ENCODE measurements at places on chromosomes 2 and 18.
A peak's percentile ranks its signal among the peaks of the same experiment; 100 is the strongest.

- DNase-seq, result no peak
Observed at GRCh38 chr18:52869942-52870907, 530.2 kb downstream of the DCC start.

- DNase-seq, result peak; percentile 48
Observed at GRCh38 chr2:176653479-176654443, 384.5 kb downstream of the MTX2 start.

- DNase-seq, result no peak
Observed at GRCh38 chr2:62727259-62727867, 21.9 kb downstream of the EHBP1 start.

GRCh38 chr2:231057590-231057989, 923 bp downstream of the PSMD1 start:
- DNase-seq, result no peak

GRCh38 chr2:63055226-63056106, 4.8 kb downstream of the OTX1 start:
- no peak for DNase-seq

- no peak for DNase-seq
Observed at GRCh38 chr2:145416640-145417039, 896.7 kb upstream of the ZEB2 start.

GRCh38 chr18:3250237-3251107, 2.9 kb downstream of the MYL12A start:
- DNase-seq, result no peak

- DNase-seq, result peak; percentile 83
Observed at GRCh38 chr2:222982010-222982908, 69.7 kb upstream of the KCNE4 start.

DNA sequence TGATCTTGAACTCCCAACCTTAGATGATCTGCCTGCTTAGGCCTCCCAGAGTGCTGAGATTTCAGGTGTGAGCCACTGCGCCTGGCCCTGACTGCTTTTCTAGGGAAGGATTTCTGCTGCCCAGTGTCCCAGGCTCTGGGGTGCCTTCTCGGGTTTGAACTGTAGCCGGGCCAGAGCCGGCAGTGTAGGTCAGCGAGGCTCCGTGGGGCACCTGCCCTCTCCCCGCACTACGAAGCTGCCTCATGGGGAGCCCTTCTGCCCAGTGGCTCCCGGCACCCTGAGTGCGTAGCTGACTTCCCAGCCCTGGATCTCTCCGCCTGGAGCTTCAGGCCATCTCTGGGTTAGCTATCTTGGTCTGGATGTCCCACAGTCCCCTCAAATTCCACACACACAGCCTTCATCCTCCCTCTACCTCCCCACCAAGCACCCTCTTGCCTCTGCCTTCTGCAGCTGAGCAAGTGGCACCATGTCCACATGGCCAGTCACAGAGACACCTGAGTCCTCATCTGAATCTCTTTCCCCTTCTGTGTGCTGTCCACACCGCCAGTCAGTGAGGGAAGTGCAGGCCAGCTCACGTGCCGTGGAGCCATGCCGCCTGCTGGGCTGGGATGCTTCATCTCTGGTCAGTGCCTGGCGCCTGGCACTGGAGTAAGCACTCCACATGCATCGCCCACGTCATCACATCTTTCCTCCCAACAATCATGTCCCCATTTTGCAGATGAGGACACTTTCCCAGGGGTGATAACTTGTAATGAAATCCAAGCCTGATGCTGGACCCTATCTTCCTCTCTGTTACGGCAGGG, 69.2 kb downstream of the EDAR start:
- DNase-seq, result no peak

- DNase-seq, result no peak
Observed at GRCh38 chr2:9820020-9820973, 23.0 kb upstream of the TAF1B start.

- DNase-seq, result no peak
Observed at GRCh38 chr2:111617299-111618225, 266.4 kb downstream of the ANAPC1 start.

- DNase-seq, result no peak
Observed at GRCh38 chr18:45169610-45170009, 445.7 kb upstream of the SLC14A2 start.

DNA sequence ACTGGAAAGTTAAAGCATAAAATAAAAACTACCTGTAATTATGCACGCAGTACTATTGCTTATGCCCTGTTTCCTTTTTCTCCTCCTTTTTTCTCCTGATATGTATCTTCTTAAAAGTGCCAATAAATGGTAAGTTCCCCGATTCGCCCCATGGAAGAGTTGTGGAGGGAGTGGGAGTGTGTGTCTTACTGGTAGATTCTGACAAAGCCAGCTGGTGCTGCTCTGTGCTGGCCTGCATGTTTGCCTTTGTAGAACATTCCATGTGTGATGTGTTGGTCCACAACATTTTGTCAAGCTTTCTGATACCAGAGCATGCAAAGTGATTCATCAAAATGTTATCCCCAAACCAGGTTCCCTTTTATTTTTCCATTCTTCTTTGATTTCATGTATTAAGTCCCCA, 356.9 kb upstream of the RAB12 start:
- no peak for DNase-seq

GRCh38 chr18:44473394-44474066, 207.2 kb upstream of the SETBP1 start:
- DNase-seq, result no peak

GRCh38 chr2:9703085-9703678, 72.4 kb upstream of the YWHAQ start:
- DNase-seq, result peak; percentile 62

- no peak for DNase-seq
Observed at GRCh38 chr18:62723666-62724281, 8.4 kb downstream of the PHLPP1 start.

GRCh38 chr18:25831301-25831701, 259.1 kb downstream of the SS18 start:
- DNase-seq, result no peak

DNA sequence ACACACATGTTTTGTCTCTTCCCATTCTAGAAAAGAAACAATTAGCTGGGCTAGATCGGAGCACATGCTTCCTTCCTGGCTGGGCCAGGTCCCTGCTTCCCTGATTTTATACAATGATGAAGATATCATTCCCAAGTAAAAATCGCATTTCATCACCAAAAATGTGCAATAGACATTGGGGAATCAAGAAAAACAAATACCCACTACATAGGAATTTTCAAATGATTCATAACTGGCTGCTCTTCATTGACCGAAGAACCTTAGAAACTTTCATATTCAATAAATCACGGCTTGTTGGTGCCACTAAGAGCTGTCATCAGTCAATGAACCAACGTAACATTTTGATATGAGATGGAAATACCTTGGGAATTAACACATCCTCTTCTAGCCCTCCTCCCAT, 373.6 kb upstream of the TRIB2 start:
- DNase-seq, result no peak

DNA sequence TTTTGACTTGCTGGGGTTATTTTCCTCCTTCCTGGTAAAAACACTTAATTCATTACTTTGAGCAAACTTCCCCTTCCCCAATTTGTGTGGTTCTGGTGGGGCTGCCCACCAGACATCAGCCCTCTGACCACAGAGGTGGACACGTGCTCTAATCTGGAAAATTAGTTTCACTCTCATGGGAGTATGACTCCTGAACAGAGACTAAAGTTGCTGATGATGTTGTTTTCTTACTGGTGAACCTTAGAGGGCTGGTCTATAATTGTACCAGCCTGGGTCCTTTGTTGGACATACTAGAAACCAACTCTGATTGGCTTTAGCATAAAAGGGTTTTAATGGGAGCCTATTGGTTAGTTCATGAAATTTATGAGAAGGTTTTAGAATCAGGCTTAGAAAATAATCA, 54.1 kb upstream of the ACYP2 start:
- no peak for DNase-seq

GRCh38 chr2:60413814-60414168, 139.7 kb downstream of the BCL11A start:
- no peak for DNase-seq

- peak; percentile 34 for DNase-seq
Observed at GRCh38 chr18:45386041-45386655, 229.1 kb upstream of the SLC14A2 start.

DNA sequence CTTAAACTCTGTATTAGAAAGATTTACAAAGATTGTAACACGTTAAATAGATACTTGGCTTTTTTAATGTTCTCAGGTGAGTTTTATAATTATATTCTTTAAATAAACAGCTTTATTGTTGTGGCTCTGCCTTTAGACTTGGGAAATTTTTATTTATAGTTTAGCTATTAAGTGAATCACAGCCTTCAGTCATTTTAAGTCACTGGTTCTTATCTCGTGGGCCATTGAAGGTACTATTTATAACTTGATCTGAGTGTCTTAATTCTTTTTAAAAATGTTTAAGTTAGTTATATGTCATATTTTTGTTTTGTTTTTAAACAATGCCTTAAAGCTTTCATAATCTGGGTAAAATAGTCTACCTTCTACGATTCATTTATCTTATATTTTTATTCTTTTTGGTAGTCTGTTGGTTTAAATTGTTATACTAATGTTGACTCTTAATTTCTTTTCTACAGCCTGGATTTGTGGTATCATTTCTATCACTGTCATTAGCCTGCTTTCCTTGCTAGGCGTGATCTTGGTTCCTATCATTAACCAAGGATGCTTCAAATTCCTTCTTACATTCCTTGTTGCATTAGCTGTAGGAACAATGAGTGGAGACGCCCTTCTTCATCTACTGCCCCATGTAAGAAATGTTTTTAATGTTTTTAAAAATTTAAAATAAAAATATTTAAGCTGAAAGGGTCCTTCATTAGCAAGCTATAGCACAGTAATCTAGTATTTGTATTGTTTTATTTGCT, 49.3 kb downstream of the SLC39A10 start:
- DNase-seq, result no peak

DNA sequence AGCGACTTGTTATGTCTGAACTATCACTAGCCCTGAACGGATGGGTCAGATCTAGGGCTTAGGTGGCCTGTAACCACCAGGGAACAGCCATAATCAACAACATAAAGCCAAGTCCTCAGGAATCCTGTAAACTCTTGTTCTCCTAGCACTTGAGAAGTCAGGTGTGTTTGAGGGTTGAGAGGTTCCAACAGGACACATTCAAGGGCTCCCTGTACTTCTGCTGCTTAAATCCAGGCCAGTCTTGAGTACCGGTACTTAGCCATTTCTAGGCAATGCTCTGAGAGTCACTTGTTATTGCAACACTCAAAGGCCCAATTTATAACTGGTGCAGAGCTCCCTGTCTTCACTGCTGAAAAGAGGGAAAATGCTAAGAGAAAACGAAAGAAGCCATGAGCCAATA, 21.6 kb upstream of the SLC40A1 start:
- no peak for DNase-seq

Data from NCI-H2029 treated with DMSO at 0.1 percent for 48 hours (cell line).